AG04449 (cell line): ENCODE measurements at places on chromosomes 11 and 22.
A peak's percentile ranks its signal among the peaks of the same experiment; 100 is the strongest.

DNA sequence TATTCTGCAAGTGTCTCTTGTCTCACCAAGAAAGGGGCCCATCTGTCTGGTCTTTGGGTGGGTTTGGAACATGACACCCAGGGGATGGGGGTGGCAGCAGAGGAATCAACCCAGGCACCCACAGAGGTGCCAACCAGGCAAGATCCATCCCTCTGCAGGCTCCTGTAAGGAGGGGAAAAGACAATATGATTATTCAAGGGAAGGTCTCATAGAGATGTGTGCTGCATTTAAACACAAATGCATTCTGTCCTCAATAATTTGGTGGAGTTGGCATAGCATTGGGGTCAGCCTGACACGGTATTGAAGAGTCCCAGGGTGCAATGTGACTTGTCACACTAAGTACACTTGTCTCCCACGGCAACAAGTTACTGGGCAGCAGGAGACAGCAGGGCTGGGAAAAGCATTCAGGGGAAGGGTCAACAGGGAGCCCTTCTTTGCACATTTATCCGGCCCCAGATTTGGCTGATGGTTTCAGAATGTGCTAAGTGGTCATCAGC lies 33.1 kb upstream of the SPON1 start:
- no peak for DNase-seq

GRCh38 chr11:68743539-68743938 lies 7.8 kb downstream of the TESMIN start:
- DNase-seq = no peak

DNA sequence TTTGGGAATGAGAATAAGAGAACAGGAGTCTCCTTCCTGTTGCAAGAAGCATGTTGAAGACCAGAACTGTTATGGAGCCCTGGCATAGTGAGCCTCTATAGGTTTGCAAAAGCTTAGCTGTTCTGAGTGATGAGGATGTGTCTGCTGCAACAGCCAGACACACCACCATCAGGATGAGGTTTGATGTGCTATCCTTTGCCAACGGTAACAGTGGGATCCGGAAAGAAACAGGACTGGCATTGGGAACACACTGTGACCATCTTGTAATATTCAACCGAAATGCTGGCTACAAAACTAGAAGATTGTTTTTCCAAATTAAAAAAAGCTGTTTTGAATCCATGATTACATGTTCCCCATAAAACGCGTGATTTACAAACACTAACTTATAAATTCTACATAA lies 117.0 kb downstream of the ME3 start:
- DNase-seq = no peak

- DNase-seq = no peak
Observed at GRCh38 chr11:94866231-94866822, 98.2 kb downstream of the AMOTL1 start.

DNA sequence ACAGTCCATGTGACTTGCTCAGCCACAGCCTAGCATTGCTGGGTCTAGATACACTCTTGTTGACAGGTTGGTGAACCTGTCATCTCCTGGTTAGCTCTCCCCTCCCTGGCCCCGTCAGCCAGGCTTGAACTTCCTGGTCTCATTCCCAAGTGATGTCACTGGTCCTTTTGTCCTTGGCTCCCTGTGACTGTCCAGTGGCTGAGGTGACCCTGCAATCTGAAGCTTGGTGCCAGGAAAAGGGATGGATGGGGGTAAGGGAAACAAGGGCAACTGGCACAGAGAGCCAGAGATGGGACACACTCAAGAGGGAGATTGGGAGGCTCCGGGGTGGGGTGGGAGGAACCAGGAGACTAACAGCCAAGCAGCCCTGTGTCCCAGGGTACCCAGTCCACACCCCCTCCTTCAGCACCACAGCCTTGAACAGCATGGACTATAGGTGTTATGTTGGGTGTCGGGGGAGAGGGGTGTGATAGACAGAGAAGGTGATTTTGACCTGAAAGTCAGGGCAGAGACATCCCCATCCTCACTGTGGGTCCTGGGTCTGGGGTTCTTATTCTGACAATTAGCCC lies 63.8 kb upstream of the THY1 start:
- no peak for DNase-seq

- no peak for DNase-seq
Observed at GRCh38 chr11:103029401-103029800, 62.6 kb downstream of the DCUN1D5 start.

DNA sequence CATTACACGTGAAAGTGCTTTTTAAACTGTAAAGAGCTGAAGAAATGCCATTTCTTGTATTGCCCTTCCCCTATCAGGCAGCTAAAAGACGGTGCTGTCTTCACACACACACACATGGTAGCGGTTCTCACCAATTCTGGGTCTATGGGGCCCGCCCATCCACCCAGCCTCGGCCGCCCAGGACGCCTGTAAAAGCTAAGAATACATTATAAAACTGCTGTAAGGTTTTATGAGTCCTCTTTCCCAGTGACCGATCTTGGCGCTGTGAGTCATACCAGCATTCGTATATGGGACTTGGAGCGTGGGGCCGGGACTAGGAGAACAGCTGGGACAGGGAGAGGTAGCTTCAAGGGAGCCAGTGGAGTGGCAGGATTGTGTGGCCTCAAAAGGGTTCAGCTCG lies 149.7 kb upstream of the CADM1 start:
- DNase-seq = no peak

DNA sequence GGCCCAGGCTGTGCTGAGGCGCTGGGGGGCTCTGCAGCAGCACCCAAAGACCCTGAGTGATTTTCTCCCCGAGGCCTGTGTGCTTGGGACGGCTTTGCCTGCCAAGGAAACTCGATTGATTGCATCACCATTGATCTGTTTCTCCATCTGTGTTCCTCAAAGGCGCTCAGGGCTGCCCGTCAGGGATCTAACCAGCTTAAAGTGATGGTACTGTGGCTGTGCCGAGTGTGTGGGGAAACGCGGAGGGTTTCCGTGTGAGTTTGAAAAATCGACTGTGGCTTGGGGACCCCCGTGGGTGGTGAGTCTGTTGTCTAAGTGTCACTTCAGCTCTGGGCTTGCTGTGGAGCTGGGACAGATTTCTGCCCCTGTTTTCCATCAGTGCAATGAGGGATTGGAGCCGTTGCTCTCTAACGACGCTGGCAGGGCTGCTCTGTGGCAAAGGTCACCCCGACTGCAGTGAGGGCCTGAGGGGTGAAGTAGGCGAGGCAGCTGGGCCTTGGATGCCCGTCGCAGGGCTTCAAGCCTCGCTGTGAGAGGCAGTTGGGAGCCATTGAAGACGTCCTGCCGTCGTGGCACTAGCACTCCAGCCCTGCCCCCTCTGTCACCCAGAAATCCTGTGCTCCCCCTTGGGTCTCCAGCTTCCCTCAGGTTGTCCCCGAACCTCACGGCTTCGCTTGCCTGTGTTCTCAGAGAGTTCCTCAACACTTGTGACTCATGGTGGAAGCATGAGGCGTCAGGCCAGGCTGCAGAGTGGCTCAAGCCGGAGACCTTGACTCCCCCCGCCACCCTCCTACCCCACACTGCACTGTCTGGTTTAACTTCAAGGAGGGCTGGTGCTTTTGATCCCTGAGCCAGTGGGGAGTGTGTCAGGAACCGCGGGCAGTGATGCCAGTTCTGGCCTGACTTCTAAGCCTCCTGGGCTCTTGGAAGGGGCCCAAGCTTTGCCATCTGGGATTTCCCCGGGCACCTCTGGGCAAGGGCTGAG lies 21.8 kb downstream of the CACNA1I start:
- DNase-seq = peak; percentile 16

GRCh38 chr11:104653407-104653806 lies 244.9 kb downstream of the CASP12 start:
- no peak for DNase-seq

DNA sequence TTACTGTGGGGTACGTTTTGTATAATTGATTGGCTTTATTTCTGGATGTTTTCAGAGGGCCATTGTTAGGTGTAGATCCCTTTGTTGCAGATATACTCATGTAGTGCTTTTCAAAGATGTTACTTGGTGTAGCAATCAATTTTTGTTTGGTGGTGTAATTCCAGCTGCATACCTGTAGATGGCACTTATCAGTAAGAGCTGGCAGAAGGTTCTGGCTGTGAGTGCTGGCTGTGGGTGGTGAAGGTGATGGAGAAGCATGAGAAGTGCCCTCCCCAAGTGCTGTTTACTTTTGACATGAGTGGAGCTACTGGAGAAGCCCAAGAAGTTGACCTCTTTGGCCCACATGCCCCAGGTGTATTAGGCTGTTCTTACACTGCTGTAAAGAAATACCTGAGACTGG lies 1074.9 kb downstream of the FAM181B start:
- no peak for DNase-seq

DNA sequence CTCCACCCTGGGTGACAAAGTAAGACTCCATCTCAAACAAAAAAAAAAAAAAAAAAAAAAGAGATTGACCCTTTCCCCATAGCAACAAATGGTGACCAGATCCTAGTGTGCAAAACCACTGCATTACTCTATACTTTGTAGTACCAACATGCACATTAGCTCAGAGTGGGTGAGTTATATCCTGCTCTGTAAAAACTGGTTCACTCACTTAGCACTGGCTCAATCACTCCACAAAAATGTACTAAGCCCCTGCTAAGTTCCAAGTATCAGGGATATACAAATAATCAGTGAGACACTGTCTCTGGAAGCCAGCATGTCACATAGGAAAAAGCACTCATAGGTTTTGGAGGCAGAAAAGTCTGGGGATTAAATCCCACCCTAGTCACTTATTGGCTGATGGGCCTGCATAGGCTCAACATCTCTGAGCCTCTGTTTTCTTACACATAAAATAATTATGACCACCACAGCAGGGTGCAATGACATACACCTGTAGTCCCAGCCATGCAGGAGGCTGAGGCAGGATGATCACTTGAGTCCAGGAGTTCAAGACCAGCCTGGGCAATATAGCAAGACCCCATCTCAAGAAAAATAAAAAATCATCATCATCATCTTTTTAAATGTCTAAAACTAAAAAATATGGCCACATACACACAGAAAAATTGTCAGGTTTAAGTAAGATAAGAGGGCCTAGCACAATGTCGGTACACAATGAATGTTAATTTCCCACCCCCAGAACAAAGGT lies 11.9 kb downstream of the FAM168A start:
- peak; percentile 26 for DNase-seq

- DNase-seq = peak; percentile 69
Observed at GRCh38 chr11:19432370-19433061, 191.8 kb upstream of the E2F8 start.

- DNase-seq = no peak
Observed at GRCh38 chr22:17412232-17412631, 43.0 kb downstream of the CECR2 start.

- DNase-seq = no peak
Observed at GRCh38 chr11:43278193-43278956, 33.4 kb upstream of the API5 start.

GRCh38 chr11:123493349-123494063 lies 63.4 kb downstream of the GRAMD1B start:
- DNase-seq = no peak

- DNase-seq = no peak
Observed at GRCh38 chr22:31947296-31947695, 3.0 kb downstream of the YWHAH start.

- no peak for DNase-seq
Observed at GRCh38 chr11:82949352-82949751, 47.8 kb downstream of the DDIAS start.

- no peak for DNase-seq
Observed at GRCh38 chr11:70581991-70582885, 183.9 kb downstream of the CTTN start.

- no peak for DNase-seq
Observed at GRCh38 chr11:65873318-65874156, 937 bp upstream of the EFEMP2 start.

- no peak for DNase-seq
Observed at GRCh38 chr22:29997516-29997915, 82.7 kb upstream of the HORMAD2 start.

DNA sequence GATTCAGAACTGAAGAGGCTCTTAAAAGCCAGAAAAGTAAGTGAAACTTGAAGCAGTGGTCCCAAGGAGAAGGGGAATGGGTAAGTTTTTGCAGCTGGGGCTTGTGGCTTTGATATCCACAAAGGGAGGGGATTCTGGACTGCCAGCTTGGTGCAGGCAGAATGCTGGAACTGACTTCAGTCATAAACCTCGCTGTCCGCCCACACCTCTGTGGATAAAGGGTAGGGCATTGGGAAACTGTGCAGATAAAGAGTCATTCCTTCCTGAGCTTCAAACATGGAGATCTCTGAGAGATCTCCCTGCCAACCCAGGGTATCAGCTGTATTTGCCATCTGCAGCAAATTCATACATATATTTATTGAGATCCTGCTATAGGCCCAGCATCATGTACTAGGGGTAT lies 124.3 kb upstream of the OR9Q1 start:
- no peak for DNase-seq

DNA sequence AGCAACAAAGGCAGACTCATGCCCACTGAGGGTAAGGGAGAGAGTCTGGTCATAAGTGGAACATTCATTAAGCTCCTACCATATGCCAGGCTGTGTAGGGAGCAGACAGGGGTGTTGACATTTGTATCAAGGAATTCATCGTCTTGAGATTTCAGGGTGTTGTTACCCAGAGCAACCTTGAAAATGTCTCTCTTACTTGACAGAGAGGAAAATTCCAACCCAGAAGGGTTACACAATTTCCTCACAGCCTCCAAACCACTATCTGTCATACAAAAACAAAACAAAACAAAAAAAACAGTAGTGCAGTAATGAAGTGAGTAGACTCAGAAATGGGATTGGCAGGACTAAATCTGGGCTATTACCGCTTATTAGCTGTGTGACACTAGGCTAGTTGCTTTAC lies 113.2 kb downstream of the MIAT start:
- peak; percentile 24 for DNase-seq

- no peak for DNase-seq
Observed at GRCh38 chr11:125939081-125939521, 6.7 kb upstream of the VSIG10L2 start.

DNA sequence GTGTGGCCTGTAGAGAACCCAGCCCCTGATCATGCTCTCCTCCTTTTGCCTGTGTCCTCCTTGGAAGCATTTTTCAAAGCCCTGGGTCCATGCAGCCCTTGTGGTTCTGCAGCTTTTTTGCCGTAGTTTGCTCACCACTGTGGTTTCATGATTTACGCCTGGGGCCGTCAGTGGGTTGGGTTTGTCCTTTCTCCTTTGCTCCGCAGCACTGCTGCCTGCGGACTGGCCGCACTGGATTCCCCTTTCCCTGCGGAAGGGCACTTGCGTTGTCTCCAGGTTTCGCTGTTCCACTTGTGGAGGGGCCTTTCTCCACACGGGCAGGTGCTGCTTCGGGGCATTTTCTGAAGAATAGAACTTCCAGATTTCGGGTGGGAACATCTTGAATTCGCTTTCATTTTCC lies 1260.9 kb downstream of the BRD1 start:
- DNase-seq = no peak
